ENCODE measurements at places on chromosomes 12 and 14.

GRCh38 chr12:131747276-131748177 is 36.6 kb downstream of the SFSWAP start:
- no peak for DNase-seq

- no peak for DNase-seq
Measured at GRCh38 chr12:109369831-109370230, 22.1 kb downstream of the MYO1H start.

- no peak for DNase-seq
Measured at GRCh38 chr14:52350445-52350844, 36.3 kb downstream of the PTGER2 start.

- DNase-seq, result no peak
Measured at GRCh38 chr14:83864106-83864505, 1665.8 kb upstream of the FLRT2 start.

DNA sequence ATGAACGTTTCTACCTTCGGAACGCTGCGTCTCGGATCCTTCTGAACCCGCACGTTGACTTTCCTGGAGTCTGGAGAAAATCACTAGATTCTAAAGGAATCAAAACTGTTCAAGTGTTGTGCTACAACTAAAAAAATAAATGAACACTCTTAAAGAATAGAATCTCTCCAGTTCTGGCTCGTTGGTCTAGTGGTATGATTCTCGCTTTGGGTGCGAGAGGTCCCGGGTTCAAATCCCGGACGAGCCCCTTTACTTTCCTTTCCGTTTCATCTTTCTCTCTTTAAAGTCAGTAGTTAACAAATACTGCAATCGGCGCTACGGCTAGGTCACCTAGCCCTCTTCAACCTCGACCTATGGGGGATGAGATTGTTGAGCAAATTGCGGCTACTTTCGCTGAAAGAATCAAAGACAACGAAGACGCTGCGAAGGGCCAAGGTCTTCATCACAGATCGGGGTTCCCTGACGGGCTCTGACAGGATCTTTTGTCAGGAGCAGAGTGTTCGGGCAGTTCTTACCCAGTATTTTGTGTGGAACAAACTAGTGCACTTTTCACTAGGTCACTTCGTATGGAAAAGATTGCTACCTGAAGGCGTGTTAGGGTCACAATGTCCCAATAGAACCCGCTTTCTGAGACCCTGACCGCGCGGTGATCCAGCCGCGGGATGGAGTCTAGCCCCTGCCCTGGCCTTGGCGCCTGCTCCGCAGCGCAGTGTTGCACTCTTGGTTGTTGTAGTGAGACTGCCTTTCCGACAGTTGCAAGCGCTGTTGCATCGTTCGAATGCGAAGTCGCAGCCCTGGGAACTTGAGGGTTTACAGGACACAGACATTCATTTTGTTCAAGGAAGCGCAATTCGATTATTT is 8.4 kb downstream of the OR6S1 start:
- peak; percentile 87 for DNase-seq

DNA sequence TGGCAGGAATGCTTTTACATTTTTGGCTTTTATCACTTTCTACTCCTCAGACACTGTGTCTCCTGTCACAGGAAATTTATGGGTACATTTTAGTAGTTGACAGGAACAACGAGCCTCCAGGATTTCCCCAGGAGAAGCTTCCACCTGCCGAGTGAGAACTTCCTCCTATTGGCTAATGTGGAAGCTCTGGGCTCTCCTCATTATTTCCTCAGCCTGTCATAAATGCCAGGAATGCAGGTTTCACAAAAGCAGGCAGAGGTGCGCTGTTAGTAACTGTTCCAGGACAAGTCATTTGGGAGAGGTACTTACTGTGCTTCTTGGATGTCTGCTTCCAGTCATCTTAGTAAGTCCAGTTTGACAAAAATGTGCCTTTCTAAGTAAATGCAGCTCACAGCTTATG is 19.1 kb upstream of the DCP1B start:
- no peak for DNase-seq

- no peak for DNase-seq
Measured at GRCh38 chr14:54489318-54489683, 521 bp upstream of the GMFB start.

DNA sequence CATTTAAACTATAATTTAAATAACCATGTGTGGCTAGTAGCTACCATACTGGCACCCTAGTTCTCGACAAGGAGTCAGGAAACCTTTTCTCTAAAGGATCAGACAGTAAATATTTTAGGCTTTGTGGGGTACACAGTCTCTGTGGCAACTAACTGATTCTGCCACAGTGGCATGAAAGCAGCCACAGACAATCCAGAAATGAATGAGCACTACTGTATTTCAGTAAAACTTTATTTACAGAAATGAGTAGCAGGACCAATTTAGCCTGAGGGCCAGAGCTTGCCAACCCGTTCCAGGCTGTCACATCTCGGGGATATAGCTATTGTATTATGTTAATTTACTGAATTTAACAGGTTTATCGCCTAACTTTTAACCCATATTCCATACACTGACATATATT is 278.7 kb downstream of the ITPR2 start:
- no peak for DNase-seq

DNA sequence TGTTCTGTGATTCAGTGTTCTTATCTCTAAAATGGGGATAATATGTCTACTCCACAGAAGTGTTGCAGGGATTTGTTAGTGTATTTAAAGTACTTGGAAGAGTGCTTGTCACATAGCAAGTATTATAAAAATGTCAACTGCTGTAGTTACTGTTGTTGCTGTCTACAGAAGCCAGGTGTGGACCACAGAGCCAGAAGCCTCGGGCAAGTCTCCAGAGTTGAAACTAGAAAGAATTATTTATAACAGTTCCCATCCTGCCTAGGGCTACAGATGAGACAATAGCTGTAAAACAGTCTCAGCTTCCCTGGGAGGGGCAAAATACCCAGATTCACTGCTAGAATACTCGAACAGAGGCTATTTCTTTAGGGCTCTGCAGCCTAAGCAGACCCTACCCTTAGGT is 55.4 kb upstream of the FUT8 start:
- DNase-seq, result no peak

GRCh38 chr12:39873065-39873464 is 232.8 kb downstream of the SLC2A13 start:
- DNase-seq, result no peak

DNA sequence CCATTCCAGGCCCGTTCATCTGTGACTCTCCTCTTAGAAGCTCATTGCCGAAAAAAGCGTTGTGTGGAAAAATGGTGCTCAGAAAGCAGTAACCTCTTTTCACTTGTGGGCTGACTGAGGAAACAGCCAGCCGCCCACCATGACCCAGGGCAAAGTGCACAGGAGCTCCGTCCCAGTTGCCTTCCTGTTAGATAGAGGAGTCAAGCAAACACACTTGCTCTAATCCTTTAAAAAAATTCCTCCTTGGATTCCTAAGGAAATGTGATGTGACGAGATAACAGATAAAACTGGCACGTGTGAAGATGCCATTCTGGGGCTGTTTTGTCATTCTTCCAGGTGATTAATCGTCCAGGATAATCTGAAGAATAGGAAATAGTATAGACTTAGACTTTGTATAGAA is 396.8 kb upstream of the DDHD1 start:
- no peak for DNase-seq

DNA sequence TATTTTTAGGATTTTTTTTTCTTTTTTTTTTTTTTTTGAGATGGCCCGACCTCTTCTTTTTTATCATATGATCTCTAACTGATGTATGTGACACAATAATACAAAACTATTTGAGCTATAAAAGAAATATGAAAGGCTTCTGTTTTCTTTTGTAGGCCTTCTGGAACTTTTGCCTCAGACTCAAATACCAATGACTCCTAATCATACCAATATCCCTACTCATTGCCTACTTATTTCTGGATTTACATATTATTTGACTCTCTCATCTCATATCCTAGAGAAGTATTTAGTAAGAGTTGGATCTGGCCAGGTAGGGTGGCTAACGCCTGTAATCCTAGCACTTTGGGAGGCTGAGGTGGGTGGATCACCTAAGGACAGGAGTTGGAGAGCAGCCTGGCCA is 12.7 kb upstream of the WDR89 start:
- peak; percentile 72 for DNase-seq

- no peak for DNase-seq
Measured at GRCh38 chr14:77526266-77526665, 27.6 kb upstream of the ISM2 start.

GRCh38 chr12:123075087-123075645 is 75.7 kb downstream of the PITPNM2 start:
- DNase-seq, result no peak

GRCh38 chr14:56057071-56057741 is 61.0 kb upstream of the PELI2 start:
- DNase-seq, result no peak

- DNase-seq, result no peak
Measured at GRCh38 chr12:13968281-13968680, 13.1 kb downstream of the GRIN2B start.

GRCh38 chr14:37251775-37252174 is 54.0 kb downstream of the MIPOL1 start:
- no peak for DNase-seq

DNA sequence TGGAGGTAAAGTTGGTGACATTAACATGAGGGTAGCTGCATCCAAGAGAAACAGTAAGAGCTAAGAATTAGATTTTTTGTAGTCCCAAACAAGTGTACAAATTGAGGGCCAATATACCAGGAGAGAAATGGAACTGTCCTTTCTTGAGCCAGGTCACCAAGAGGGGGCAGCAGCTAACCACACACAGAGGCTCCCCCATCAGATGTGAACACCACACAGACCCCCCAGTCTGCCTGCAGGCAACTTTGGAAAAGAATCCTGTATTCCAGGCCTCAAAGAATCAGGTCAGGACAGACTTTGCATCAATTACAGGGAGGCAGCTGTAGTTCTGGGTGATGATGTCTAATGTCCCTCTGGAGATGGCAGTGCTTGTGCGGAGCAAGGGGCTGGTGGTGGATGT is 77.9 kb downstream of the SPTB start:
- peak; percentile 40 for DNase-seq

DNA sequence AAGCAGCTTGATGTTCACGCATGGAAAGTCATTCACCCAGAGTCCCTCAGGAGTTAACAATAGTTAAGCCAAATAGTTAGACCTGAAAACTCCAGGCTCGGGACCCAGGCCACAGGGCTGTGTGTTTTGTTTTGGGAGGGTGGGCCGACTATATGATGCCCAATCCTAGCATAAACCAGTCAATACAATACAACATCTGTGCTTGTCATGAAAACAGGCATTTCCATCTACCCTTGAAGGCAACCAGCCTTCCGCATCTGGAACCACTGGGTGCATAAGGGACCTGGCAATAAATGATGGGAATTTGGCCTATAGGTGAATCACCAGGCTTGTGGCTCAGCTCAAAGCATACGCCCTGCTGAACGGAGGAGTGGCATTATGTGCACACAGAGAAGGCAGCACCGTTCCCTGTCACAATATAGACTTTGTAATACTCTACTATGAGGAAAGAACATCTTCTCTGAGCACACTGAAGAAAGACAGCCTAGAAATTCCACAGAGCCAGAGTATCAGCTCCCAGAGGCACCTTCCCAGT is 91.0 kb upstream of the FOXN3 start:
- DNase-seq, result no peak

DNA sequence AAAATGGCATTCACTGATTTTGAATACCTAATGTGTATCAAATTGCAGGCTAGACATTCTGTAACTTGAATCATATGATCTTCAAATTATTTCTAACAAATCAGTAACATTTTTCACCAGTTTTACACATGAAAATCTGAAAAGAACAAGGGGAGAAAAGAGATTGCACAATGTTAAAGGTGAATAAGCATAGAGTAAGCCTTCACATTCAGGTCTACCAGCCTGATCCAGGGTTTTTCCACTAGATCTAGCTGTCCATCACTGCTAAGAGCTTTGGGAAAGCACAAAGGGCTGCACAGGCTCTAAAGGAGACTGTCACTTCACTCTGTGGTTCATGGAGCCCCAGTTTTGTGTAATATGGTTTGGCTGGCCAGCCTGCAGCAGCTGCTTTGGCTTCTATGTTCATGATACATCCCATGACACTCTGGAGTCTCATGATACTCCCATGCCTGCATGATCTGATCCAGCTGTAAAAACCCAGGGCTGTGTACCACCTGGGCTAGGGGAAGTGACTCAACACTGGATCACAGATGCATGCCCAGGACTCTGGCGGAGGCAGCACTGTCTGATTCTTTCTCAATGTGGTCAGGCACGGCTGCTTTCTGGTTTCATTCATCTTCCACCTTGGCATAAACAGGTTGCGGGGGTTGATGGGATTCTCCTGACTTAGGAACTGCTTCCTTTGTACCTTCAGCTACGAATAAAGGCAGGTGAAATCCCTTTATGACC is 859.7 kb downstream of the GALC start:
- DNase-seq, result peak; percentile 81

- DNase-seq, result no peak
Measured at GRCh38 chr12:90611048-90611447, 343.9 kb downstream of the CCER1 start.
